Astrocyte (in vitro differentiated cells and primary cell): ENCODE measurements at places on chromosomes 7 and 10.

- DNase-seq, result no peak
Measured at GRCh38 chr10:1151076-1152033, 95.2 kb downstream of the WDR37 start.

DNA sequence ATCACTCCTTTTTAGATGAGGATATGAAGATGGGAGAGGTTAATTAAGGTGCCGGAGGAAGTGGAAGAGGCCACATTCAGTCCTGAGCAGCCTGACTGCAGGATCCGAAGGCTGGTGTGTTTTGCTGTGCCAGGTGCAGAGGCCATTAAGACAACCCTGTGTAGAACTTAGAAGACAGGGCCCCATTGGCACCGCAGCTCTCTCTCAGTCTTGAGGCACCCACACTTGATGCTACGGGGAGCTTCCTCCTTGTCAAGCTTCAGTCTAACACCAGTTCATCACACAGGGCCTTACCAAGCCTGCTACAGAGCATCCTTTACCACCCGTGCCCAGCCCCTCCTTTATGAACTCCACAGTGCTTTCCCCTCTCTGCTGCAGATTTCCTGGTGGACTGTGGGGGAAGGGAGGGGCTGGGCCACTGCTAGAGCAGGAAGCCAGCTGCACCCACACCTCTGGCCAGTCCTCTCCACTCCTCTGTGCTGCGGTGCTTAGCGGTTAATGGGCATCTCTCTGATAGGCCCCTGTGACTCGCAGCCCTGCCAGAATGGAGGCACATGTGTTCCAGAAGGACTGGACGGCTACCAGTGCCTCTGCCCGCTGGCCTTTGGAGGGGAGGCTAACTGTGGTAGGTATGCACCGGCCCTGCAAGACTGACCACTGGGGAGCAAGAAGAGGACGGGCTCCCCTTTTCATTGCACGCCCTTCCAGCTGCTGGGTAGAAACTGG, 45.5 kb downstream of the VWA2 start:
- no peak for DNase-seq

DNA sequence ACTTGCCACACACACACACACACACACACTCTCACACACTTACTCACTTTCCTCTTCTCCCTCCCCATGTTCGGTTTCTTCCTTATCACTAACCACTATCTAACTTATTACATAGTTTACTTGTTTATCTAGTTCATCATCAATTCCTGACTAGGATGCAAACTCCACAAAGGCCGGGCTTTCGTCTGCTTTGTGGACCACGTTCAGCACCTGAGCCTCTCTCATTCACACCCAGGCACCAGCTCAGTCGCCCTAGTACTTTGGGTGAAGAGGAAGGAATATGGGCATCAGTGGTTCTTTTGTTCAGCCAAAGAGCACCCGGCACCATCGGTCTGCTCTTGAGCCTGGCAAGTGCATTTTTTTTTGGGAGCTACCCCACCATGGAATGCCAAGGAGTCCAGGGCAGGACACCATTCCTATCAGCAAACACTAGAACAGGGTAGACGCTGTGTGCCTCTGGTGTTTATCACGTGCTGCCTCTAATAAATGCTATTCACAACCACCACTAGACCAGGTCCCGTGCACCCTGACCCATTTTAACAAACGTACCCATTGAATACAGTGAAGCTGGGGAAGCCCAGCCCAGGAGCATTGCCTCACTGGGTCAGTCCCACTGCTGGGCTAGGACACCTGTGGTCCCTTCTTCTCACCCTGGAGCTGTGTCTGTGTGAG, 2.2 kb downstream of the C10orf67 start:
- DNase-seq, result no peak

- no peak for DNase-seq
Measured at GRCh38 chr10:126921162-126921561, 15.9 kb downstream of the DOCK1 start.

- DNase-seq, result no peak
Measured at GRCh38 chr7:87146740-87147386, 5.4 kb upstream of the DMTF1 start.
